ENCODE measurements at places on chromosomes 5 and 9.

GRCh38 chr5:181190711-181191525, 14.1 kb downstream of the TRIM7 start:
- no peak for DNase-seq

DNA sequence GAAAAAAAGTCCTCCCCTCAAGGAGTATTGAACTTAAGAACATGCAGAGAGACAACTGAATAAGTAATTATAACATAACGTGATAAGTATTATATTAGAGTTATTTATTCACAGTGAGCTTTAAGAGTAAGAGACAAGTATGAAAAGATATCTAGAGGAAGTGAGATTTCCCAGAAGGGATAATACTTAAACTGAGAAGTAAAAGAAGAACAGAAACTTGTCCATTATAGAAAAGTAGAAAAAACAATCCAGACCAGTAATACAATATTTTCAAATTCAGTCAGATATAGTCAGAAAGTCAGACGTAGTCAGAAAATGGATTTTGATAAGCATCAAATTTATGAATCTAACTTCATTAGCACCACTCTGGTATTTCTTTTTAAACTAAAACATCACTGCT, 613.0 kb upstream of the CCNG1 start:
- peak; percentile 18 for DNase-seq

DNA sequence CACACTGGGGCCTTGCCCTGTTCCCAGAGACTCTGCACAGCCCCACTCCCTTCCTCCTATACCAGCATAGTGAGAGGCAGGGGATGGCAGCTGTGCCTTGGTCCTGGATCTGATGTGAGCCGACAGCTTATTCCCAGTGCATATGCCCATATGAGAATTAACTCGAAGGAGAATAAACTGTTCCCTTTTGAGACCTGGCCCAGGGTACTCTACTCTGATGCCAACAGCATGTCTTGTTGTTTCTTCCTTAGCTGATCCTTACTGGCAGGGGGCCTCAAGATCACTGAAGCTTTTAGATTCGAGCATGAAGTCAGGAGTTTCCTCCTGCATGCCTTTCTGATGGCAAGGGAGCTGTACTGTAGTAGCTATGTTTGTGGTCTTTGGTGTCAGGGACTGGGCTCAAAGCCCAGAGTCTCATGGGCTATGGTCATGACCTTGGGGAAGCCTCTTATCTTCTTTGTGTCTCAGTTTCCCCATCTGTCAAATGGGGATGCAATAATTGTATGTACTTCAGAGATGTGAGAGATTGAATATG, 57.1 kb downstream of the DOCK2 start:
- no peak for DNase-seq

DNA sequence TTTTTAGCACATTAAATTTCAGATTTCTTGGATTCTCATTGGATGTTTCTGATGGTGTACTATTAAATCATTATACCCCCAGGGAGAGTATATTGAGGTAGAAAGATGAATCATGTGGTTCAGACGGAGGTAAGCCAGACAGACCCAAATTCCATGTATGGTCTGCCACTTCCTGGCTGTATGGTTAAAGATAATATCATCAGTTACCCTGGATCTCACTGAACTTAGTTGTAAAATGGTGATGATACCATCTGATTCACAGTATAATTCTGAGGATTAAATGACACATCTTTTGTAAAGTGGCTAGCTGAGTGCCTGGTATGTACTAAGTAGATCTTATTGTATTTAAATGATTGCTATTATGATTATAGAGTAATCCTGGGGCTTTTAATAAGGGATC, 9.3 kb downstream of the SLC27A6 start:
- DNase-seq, result no peak

DNA sequence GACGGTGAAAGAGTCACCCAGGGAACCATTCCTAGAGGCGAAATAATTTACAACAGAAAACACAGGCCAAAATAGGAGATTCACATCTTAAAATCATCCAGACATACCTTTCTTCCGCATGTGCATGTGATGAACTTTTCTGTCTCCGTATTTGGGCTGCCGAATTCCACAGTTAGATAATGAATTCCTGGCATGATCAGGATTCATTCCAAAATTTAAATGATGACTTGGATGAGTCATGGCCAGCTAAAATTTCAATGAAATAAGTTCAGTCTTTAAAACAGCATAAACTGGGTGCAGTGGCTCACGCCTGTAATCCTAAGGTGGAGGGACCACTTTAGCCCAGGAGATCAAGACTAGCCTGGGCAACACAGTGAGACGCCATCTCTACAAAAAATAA, 82.7 kb downstream of the DROSHA start:
- no peak for DNase-seq

- DNase-seq, result no peak
Measured at GRCh38 chr9:9079473-9079872, 1279.9 kb upstream of the DMAC1 start.

DNA sequence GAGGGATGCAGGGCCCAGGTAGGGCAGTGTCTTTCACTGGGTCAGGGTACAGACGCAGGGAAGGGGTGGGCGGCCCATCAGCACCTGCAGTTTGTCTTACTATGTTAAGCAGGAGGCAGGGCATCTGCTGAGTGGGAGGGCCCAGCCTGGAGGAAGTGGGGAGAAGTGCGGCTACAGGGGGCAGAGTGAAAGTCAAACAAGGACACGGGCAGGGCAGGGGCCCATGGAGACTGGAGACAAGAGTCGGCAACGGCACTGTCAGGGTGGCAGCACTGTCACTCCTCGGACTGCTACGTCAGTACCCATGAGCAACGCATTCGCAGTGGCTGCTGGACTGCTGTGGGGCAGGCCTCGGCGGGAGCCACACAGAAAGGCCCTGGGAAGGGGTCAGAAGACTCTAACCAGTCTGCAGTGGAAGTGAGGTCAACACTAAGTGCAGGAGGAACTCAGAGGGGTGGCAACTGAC, 19.7 kb downstream of the CAMSAP1 start:
- peak; percentile 63 for DNase-seq

DNA sequence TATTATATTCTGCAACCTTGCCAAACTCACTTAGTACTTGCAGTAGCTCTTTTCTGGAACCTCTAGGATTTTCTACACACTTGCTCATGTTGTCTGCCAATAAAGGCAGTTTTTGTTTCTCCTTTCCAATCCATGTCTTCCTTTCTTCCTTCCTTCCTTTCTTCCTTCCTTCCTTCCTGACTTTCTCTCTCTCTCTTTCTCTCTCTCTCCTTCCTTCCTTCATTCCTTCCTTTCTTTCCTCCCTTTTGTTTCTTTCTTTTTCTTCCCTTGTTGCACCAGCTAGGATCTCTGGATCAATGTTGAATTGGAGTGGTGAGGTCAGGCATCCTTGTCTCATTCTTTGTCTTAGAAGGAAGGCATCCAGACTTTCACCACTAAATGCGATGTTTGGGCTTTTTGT, 12.5 kb downstream of the ADGRD2 start:
- DNase-seq, result no peak

- DNase-seq, result peak; percentile 16
Measured at GRCh38 chr9:1429297-1429696, 379.1 kb downstream of the DMRT2 start.

GRCh38 chr5:58012102-58012501, 447.8 kb downstream of the PLK2 start:
- no peak for DNase-seq

Data from GM13977 (cell line).